ENCODE measurements at places on chromosomes 16 and 17. TPM values are rescaled to one million over a fixed set of nuclear protein-coding genes. Genes with fewer than 3 reads are reported as not detected.

GID4 gene
- total RNA-seq, result 9.6 TPM

FAM83G gene
- total RNA-seq, result 13.0 TPM

DNA sequence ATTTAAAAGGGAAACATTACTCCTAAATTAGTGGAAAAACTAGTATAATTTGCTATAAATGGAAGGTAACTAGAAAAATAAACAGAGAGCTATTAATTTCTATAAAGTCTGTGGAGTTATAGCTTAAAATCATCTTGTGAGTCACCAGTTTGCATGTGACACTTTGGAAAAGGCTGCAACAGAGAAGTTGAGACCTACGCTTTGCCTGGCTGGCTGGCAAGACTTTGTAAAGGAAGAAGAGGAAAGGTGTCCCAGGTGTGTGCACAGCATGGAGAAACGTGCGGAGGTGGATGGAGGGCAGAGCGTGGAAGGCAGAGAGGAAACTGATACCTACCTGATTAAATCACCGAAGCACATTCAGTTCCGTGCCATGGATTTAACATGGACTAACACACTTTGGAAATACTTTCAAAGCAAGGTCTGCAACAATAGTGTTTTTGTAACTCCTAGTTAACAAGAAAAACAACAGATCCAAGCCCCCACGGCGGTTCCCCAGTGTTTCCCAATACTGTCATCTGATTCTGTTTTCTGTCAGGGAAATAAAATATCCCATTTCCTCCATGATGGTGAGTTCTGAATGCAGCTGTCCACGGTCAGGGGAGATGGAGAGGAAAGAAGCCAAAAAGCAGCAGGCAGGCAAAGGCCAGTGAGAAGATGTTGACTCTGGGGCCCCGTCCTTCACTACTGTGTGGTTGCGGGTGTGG is 134.8 kb downstream of the XYLT1 start:
- DNase-seq, result no peak

DNA sequence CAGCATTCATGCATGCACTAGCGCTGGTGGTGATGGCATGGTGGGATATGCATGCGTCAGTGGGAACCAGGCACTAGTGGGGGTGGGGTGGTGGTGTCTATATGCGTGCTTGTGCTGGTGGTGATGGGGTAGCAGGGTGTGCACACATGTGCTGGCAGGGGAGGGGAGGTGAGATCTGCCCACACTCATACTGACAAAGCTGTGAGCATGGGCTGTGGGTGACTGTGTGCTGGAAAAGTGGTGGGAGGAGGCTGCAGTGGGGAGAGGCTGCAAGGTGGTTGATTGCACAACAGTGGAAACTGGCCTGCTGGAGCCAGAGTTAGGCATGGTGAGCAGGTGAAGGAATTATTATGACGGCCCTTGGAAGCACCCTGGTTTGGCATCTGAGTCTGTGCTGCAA is 31.3 kb upstream of the TEKT1 start:
- no peak for DNase-seq

DNA sequence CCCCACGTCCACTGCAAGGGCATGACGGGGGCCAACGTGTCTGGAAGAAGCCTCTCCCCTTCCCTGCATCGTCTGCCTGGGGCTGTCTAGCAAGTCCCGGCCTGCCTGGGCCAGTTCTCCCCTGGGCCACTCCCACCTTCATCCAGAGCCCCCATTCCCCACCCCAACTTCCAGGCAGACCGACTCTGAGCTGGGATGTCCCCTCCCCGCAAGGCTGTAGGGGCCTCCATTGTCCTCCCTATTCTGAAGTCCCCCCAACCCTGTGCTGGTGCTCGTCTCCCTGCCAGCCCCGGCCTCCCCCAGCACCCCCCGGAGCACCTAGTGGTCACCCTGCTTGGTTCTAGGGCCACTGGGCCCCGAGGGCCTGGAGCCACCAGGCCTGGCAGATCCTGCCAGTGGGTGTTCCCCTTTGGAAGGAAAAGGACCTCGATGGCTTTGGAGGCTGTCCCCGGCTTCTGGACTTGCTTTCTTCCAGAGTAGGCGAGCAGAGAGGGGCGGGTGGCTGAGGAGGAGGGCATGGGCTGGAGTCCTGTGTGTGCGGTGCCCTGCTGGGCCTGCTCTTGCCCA is 4.8 kb downstream of the GLIS2 start:
- DNase-seq, result no peak

DNA sequence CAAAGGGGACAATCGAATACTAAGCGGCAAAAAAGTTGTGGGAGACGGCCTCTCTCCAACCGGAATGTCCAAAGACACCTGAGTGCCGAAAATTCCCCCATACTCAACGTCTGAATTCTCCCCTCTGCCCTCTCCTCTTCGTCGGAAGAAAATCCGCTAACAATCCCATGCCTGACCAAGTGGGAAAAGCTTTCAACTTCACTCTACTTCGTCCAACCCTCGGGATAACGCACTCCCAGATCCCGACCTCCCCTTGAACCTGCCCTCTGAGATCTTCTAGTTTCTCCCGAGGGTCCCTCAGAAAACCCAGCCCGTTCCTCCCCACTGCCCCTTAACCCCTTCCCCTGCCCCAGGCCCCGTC is 961 bp downstream of the AMFR start:
- no peak for DNase-seq

DNA sequence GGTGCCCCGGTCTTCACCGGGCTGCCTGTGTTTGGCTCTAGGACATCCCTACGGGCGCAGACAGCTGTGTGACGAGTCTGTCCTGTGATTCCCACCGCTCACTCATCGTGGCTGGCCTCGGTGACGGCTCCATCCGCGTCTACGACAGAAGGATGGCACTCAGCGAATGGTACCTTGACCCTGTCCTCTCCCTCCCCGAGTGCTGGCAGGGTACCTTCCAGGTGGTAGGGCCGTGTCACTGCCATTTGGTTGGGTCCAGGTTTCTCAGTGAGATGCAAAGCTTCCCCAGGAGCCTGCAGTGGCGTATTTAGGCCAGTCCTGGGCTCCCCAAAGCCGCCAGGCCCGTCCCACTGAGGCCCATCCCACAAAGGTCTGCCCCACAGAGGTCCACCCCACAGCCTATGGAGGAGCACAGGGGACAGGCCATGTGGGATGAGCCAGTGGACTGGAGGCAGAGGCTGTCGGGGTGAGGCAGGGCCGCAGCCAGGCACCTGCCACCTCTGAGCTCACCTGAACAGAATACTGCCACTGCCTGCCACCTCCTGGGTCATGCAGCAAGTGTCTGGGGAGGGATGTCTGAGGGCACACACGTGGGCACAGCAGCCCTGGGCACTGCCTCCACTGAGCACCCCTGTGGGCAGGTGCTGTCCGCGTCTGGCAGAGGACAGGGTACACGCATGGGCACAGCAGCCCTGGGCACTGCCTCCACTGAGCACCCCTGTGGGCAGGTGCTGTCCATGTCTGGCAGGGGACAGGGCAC is 31.4 kb upstream of the CHMP6 start:
- no peak for DNase-seq

- DNase-seq, result no peak
Observed at GRCh38 chr16:64657316-64658011, 464.4 kb downstream of the CDH11 start.

Data from activated T-helper 1 cell treated with anti-CD3 and anti-CD28 coated beads, Interleukin-12 subunit alpha, Interleukin-12 subunit beta, Interleukin-2, Interleukin-4 antibody, amounts not matched to agents 30 ng/mL and 10 ng/mL and 1 ng/mL, durations not matched to agents 14 hours and 24 hours and 36 hours (primary cell).